ENCODE measurements at places on chromosomes 12 and 14. TPM values are rescaled to one million over a fixed set of nuclear protein-coding genes. Genes with fewer than 3 reads are reported as not detected.

SLC8A3 gene
- not detected for polyA plus RNA-seq

KCNH3 gene
- 0.21 TPM for polyA plus RNA-seq

GRCh38 chr14:52304248-52304904 is 9.7 kb upstream of the PTGER2 start:
- no peaks in the 10 kb centered on the region for H3K36me3 ChIP-seq
- DNase-seq: no peak
- no peak overlapping the region for H3K27ac ChIP-seq
- H3K4me3 ChIP-seq: no peak overlapping the region
- H3K27me3 ChIP-seq: peaks cover 4% of the 10 kb centered on the region
- H3K4me1 ChIP-seq: no peaks in the 10 kb centered on the region

GPRC5D gene
- polyA plus RNA-seq: 0.32 TPM

DNA sequence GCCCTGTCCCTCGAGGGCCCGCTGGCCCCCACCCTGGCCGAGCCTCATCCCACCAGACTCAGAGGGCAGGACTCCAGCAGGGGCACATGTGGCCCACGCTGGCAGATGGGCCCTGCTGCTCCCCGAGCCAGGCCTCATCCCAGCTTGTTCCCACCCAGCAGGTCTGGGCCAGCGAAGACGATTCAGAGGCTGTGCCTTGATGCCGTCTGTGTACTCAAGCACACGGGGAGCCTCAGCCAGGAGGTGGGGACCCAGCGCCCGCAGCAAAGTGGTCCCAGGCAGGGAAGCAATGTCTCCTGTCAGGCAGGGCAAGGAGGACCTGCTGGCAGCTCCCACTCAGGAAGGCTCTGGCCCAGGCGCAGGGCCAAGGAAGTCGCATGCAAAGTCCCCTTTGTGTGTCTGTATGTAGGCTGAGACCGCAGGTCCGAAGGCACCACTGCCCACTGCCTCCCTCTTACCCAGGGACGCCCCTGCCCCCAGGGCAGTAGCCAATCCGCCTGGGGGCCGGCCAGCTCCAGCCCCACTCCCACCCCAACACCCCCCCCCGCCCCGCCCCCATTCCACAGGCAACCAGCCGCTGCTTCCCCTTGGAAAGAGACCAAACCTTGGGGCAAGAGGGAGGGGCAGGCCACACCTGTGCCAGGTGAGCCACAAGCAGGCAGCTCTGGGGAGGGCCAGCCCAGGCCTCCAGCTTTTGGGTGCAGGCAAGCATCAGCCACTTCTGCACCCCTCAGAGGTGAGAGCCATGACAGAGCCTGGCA is 9.4 kb downstream of the DEGS2 start:
- no peaks in the 10 kb centered on the region for H3K36me3 ChIP-seq
- H3K4me3 ChIP-seq: no peak overlapping the region
- no peak overlapping the region for H3K27ac ChIP-seq
- DNase-seq: no peak
- H3K4me1 ChIP-seq: peaks cover 19% of the 10 kb centered on the region
- H3K27me3 ChIP-seq: no peaks in the 10 kb centered on the region

DNA sequence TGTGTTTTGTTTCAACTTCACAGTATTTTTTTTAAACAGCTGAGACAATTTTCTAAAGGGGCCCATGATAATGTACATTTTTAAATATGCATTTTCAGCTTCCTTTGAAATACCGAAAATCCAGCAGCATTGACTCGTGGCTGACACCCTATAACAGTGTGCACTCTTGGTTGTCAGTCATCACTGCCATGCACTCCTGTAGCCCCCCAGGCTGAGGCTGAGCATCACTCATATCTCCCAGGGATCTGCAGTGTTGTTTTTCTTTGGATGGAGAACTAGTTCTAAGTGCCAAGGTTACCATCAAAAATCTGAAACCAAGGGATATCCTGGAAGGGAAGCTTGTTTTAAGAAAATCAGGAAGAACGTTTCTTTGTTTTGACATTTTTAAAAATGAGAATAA is 81.2 kb downstream of the C14orf132 start:
- no peaks in the 10 kb centered on the region for H3K27me3 ChIP-seq
- DNase-seq: no peak
- no peaks in the 10 kb centered on the region for H3K4me1 ChIP-seq
- H3K36me3 ChIP-seq: no peaks in the 10 kb centered on the region
- no peak overlapping the region for H3K27ac ChIP-seq

GRCh38 chr12:27347779-27348178 is 15.1 kb downstream of the BMAL2 start:
- H3K27ac ChIP-seq: peak overlapping the region; percentile 71
- no peak for DNase-seq
- H3K36me3 ChIP-seq: no peaks in the 10 kb centered on the region
- H3K27me3 ChIP-seq: no peaks in the 10 kb centered on the region
- H3K4me1 ChIP-seq: peaks cover 42% of the 10 kb centered on the region
- no peak overlapping the region for H3K4me3 ChIP-seq

NOP9 gene
- 19.9 TPM for polyA plus RNA-seq

- H3K27me3 ChIP-seq: no peaks in the 10 kb centered on the region
- peaks cover 15% of the 10 kb centered on the region for H3K36me3 ChIP-seq
- DNase-seq: no peak
- no peak overlapping the region for H3K4me3 ChIP-seq
- peaks cover 6% of the 10 kb centered on the region for H3K4me1 ChIP-seq
These were observed 7.9 kb upstream of the DNAH10 start for GRCh38 chr12:123754041-123754772.

DNA sequence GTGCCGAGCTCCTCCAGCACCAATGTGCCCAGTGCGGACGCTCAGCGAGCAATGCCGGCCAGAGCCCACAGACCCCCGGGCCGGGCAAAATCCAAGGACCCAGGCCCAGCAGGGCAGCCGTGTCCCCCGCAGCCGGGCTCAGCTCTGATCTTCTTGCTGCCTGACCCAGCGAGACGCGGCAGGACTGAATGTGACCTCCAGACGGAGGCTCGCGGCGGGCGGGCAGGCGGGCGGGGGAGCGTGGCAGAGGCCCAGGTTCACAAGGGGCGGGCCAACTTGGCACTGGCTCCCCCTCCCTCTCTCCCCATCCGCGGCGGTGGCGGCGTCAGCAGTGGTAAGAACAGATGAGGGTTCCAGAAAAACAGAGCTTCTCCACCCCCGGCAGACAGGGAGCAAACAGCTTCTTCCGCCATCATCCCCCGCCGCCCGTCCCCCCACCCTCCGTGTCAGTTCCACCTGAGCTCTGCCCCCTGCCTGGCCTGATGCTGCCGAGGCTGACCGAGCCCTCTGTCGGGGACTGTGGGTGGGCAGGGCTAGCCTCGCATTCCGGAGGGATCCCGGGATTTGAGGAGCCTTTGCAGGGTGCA is 94.3 kb downstream of the RFLNA start:
- H3K36me3 ChIP-seq: peaks cover 22% of the 10 kb centered on the region
- H3K4me3 ChIP-seq: no peak overlapping the region
- peak overlapping the region; percentile 36 for H3K27ac ChIP-seq
- H3K4me1 ChIP-seq: peaks cover 53% of the 10 kb centered on the region

DNA sequence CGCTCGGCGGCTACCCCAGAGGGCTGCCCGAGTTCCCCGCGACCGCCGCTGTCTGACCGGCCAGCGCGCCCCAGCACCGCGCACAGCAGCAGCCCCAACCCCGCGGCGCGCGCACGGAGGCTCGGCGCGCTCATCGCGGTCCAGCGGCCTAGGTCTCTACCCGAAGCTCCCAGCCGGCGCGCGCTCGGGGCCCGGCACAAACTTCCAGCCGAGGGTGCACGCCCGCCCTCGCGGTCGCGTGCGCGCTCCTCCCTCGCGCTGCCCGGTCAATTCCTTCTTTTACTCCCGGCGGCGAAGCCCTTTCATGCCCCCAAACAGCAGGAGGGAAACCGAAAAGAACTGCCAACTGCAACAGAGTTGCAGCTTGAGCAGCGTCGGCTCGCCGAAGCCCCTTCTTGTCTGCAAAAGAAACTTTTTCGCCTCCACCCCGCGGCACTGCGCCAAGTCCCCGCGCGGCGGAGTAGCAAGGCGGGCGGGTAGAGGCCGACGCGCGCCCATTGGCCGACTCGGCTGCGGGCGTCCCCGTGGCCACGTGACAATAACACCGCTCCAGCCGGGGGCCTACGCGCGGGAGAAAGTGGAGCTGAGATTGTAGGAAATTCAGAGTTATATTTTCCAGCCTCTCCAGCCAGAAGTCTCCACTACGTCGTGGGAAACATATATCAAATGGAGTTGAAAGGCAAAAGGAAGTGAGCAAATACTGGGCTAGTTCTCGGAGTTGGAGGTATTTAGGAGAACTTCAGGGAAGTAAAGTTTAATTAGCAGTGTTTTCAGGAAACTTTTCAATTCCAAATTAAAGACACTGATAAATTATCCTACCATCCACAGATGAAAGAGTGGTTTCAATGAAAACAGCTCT is at the start of gene LRIG3:
Gene LRIG3, minus strand, starts transcription at position 403 of the 859 bp plus-strand sequence. Its CDS starts 269 bp downstream, at position 134.
- H3K36me3 ChIP-seq: no peaks in the 10 kb centered on the region
- H3K4me3 ChIP-seq: peak within 1 kb of the TSS; percentile 64
- H3K4me1 ChIP-seq: peaks cover 28% of the 10 kb centered on the region
- no peak for DNase-seq
- H3K27ac ChIP-seq: peak within 1 kb of the TSS; percentile 88

DNA sequence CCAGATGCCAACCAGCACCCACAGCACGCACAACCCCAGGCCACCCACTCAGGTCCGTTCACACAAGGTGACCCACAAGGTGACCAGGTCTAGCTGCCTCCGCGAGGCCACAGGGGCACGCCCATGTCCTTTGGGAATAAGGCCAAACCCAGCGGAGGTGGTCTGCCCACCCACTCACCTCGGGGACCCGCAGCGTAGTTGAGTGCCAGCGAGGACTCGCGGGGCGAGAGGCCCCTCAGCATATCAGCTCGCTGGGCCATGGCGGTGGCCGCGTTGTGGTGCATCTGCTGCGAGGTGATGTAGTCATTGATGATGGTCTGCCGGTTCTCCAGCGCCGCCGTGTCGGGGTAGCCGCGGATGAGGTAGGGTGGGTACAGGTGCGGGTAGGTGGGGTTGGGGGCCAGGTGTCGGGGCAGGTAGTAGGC is 46.8 kb downstream of the RFLNA start:
- H3K27me3 ChIP-seq: no peaks in the 10 kb centered on the region
- H3K4me3 ChIP-seq: no peak overlapping the region
- no peak overlapping the region for H3K27ac ChIP-seq
- peaks cover 27% of the 10 kb centered on the region for H3K36me3 ChIP-seq
- DNase-seq: no peak
- no peaks in the 10 kb centered on the region for H3K4me1 ChIP-seq

- no peaks in the 10 kb centered on the region for H3K27me3 ChIP-seq
- DNase-seq: no peak
- no peaks in the 10 kb centered on the region for H3K36me3 ChIP-seq
- no peaks in the 10 kb centered on the region for H3K4me1 ChIP-seq
These were observed 213.5 kb downstream of the BCL11B start for GRCh38 chr14:99058542-99058941.

GRCh38 chr12:105750096-105750495 is 388.7 kb downstream of the NUAK1 start:
- no peaks in the 10 kb centered on the region for H3K4me1 ChIP-seq
- no peak overlapping the region for H3K27ac ChIP-seq
- H3K4me3 ChIP-seq: no peak overlapping the region
- no peak for DNase-seq
- no peaks in the 10 kb centered on the region for H3K27me3 ChIP-seq
- H3K36me3 ChIP-seq: no peaks in the 10 kb centered on the region

- H3K4me1 ChIP-seq: no peaks in the 10 kb centered on the region
- H3K36me3 ChIP-seq: no peaks in the 10 kb centered on the region
- H3K27ac ChIP-seq: no peak overlapping the region
- H3K4me3 ChIP-seq: no peak overlapping the region
- DNase-seq: no peak
These were observed 35.3 kb downstream of the PRKD1 start for GRCh38 chr14:29892327-29892726.

- H3K4me1 ChIP-seq: peaks cover 8% of the 10 kb centered on the region
- DNase-seq: no peak
- H3K36me3 ChIP-seq: no peaks in the 10 kb centered on the region
These were observed 545.2 kb downstream of the BCL11B start for GRCh38 chr14:98726585-98727405.

- no peak overlapping the region for H3K4me3 ChIP-seq
- no peaks in the 10 kb centered on the region for H3K27me3 ChIP-seq
- no peak for DNase-seq
- no peak overlapping the region for H3K27ac ChIP-seq
- H3K36me3 ChIP-seq: no peaks in the 10 kb centered on the region
- no peaks in the 10 kb centered on the region for H3K4me1 ChIP-seq
These were observed 10.5 kb downstream of the TCL1B start for GRCh38 chr14:95696741-95697140.

- no peaks in the 10 kb centered on the region for H3K36me3 ChIP-seq
- no peak overlapping the region for H3K27ac ChIP-seq
- no peak overlapping the region for H3K4me3 ChIP-seq
- DNase-seq: no peak
These were observed 59.8 kb downstream of the CNTN1 start for GRCh38 chr12:40752011-40752410.

DNA sequence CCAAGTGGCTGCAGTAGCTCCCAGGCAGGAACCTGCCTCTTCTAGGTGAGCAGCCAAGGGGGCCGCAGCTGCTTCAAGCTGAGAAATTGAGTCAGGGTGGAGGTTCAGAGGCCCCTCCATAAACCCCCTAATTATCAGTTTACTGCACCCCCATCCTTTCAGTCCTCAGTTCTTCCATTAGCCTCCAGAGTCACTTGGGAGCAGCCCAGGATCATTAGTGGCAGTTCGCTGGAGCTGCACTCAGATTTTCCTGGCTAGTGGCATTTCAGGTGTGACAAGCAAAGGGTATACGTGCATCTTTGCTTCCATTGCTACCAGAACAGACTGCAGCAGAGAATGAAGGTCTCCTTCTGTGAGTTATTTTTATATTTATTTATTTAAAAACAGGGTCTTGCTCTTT is 358.7 kb downstream of the FUT8 start:
- H3K36me3 ChIP-seq: no peaks in the 10 kb centered on the region
- no peak for DNase-seq
- no peaks in the 10 kb centered on the region for H3K4me1 ChIP-seq
- H3K27ac ChIP-seq: no peak overlapping the region
- no peak overlapping the region for H3K4me3 ChIP-seq
- no peaks in the 10 kb centered on the region for H3K27me3 ChIP-seq

RFX4 gene
- polyA plus RNA-seq: not detected

DNA sequence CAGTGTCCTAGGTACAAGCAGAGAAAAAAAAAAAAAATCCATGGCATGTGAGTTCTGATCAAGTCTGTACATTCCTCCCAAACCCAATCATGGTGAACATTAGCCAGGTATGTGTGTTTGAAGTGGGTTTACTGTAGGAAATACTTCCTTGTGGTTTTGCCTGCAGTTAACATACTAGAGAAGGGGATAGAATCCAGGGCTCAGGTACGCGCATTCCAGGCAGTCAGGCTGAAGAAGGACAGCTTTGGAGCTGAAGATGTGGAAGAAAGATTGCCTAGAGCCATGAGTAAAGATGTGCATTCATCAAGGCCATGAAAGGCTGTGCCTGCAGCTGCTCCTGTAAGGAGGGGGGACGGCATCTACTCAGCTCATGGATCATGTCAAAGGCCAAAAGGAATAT is 88.2 kb upstream of the NTF3 start:
- no peak overlapping the region for H3K4me3 ChIP-seq
- no peak for DNase-seq
- H3K27me3 ChIP-seq: no peaks in the 10 kb centered on the region
- no peaks in the 10 kb centered on the region for H3K36me3 ChIP-seq

Measured in keratinocyte (primary cell).